Activated CD8-positive, alpha-beta T cell treated with anti-CD3 and anti-CD28 coated beads for 36 hours (primary cell): ENCODE measurements at places on chromosomes 6 and 20. TPM values are rescaled to one million over a fixed set of nuclear protein-coding genes. Genes with fewer than 3 reads are reported as not detected.

- DNase-seq, result peak; percentile 45
Observed at GRCh38 chr6:79946272-79947190, 822 bp downstream of the ELOVL4 start.

GRCh38 chr6:43695215-43695966, 7.8 kb upstream of the MRPS18A start:
- no peak for DNase-seq

- no peak for DNase-seq
Observed at GRCh38 chr6:35733633-35734032, 3.2 kb upstream of the ARMC12 start.

GRCh38 chr6:42374018-42374669, 77.6 kb downstream of the TRERF1 start:
- DNase-seq, result peak; percentile 47

DNA sequence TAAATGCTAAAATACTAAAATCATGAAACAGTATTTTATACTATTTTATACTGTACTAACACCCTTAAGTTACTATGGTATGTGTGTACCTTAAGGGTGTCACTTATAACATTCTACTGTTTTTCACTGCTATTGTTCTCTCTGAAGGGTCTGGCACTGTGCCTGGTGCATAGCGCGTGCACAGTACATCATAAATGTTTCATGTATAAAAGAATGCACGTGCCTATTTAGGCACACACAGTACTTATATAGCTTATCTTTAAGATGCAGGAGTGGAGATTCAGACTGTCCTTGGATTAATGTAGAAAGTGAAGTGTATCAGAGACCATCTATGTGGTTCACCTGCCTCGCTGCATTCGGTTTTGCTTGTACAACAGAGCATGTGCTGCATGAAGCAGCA, 64.0 kb upstream of the SGK1 start:
- DNase-seq, result no peak

DNA sequence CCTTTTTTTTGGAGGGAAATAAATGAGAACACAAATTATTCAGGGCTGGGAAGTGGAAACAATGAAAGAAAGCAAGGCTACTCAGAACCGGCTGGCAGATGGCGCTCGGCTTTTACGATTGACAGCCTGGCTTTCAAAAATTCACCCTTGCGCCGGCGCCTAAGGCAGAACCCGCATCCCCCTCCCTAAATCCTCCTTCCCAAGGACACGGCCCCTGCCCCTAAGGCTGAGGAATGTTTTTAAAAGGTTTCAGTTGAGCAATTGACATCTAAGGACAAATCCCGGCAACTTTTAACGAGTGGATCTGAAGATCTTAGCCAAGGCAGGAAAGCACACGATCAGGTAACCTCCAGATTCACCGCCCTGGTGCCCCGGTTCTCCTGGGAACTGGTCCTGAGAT, 16.3 kb downstream of the GNAS start:
- DNase-seq, result no peak

DNA sequence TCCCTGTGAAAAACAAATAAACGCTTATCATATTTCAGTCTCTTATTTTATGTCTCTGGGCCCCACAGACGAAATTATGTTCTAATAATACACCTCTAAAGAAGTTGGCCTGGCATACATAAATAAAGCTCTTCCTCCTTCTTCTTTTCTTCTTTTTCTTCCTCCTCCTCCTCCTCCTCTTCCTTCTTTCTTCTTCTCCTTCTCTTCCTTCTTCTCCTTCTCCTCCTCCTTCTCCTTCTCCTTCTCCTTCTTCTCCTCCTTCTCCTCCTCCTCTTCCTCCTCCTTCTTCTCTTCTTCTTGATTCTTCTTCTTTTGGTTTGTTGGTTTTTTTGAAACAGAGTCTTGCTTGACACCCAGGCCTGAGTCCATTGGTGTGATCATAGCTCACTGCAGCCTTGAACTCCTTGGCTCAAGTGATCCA, 41.8 kb upstream of the PTPN1 start:
- no peak for DNase-seq

DNA sequence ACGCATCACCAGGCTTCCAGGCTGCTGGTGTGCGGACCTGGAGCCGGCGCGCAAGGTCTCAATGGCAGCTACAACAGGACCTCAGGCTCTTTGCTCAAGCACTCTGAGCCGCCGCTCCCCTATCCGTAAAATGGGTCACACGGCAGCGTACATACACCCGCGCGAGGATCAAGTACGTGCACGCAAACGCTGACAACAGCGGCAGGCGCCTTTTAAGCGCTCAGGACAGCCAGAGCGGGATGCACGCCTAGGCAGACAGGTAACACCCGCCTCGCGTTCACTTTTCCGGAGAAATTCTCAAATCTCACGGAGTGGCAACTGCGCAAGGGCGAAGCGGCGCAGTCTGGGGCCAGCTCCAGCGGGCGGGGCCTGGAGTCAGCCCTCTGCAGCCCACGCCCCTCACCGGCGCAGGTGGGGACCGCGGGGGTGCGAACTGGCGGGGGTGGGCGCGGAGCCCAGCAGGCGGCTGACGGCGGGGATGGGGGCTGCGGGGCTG, 535 bp downstream of the EXOC2 start:
- peak; percentile 82 for DNase-seq

GRCh38 chr6:148144917-148145521, 197.6 kb upstream of the SASH1 start:
- DNase-seq, result peak; percentile 82

GRCh38 chr6:159456349-159456748, 236.7 kb downstream of the SOD2 start:
- no peak for DNase-seq

DNA sequence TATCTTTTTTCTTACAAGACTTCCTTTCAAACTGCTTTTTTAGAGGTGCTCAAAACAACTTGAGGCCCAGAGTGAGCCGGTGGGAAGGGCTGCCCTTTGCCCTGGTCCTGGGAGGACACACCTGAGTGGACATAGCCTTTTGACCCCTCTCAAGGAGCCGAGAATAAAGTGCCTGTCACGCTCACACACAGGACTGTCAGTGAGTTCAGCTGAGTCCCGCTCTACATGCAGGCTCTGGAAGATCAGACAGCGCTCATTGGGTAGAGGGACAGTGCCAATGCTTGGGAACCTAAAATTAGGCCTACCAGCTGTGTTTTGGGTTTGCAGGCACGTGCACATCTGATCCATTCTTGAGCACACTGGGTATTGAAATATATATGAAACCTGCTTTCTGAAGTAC, 387.8 kb downstream of the CD83 start:
- no peak for DNase-seq

GRCh38 chr6:156434049-156434794, 343.0 kb upstream of the ARID1B start:
- no peak for DNase-seq

DNA sequence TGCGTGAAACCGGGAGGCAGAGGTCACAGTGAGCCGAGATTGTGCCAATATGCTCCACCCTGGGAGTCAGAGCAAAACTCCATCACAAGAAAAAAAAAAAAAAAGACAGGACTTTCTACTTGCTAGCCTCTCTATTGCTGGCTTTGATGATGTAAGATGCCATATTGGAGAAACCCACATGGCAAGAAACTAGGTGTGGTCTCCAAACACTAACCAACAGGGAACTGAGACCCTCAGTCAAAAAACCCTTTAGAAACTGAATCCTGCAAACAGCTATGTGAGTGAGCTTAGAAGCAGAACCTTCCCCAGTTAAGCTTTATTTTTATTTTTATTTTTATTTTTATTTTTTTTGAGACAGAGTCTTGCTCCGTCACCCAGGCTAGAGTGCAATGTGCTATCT, 18.4 kb upstream of the ZBTB22 start:
- DNase-seq, result no peak

DNA sequence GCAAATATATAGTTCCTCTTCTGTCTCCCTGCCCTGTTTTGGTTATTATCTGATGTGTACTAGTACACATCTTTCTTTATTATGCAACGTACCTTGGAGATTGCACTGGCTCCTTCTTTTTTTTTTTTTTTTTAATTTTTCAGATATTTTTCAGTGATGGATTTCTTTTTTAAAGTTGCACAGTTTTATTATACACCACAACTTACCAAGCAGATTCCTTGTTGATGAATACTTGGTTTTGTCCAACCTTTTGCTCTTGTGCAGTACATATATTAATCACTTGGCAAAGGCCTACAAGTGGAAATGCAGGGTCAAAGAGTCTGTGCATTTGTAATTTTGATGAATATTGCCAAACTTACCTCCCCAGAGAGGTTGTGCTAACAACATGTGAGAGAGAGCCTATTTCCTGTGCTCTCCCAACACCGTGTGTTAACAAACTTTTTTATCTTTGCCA, 50.1 kb upstream of the RNF24 start:
- no peak for DNase-seq

- DNase-seq, result no peak
Observed at GRCh38 chr6:160337301-160337700, 10.9 kb upstream of the SLC22A3 start.

Gene PLEKHG1
- 4.2 TPM for total RNA-seq

Gene C6orf141
- 0.87 TPM for total RNA-seq

Gene NKAIN2
- total RNA-seq, result not detected

Gene MUCL3
- total RNA-seq, result not detected

Gene ADGRB3
- total RNA-seq, result not detected

Gene CYP39A1
- not detected for total RNA-seq

Gene MLN
- not detected for total RNA-seq
